ENCODE measurements at places on chromosomes 12 and 14. TPM values are rescaled to one million over a fixed set of nuclear protein-coding genes. Genes with fewer than 3 reads are reported as not detected.

GRCh38 chr14:101004954-101005353 is 101.4 kb upstream of the RTL1 start:
- DNase-seq: no peak

- DNase-seq: no peak
These were observed 478 bp downstream of the RITA1 start for GRCh38 chr12:113186033-113186365.

DNA sequence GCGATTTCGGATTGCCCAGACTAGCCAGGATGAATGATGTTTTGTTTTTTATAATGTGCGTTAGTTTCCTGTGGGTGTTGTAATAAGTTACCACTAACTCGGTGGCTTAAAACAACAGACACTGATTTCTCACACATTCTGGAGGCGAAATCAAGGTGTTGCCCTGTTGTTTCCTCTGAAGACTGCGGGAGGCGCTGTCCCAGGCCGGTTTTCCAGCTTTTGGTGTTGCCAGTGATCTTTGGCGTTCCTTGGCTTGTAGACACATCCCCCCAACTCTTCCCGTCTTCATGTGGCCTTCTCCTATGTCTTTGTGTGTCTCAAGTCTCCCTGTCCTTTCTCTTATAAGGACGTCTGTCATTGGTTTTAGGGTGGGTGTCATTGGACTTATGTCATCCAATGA is 267.7 kb downstream of the AACS start:
- no peak for DNase-seq

Gene ETFRF1
- 50.4 TPM for total RNA-seq

Gene MDM2
- total RNA-seq: 49.5 TPM

DNA sequence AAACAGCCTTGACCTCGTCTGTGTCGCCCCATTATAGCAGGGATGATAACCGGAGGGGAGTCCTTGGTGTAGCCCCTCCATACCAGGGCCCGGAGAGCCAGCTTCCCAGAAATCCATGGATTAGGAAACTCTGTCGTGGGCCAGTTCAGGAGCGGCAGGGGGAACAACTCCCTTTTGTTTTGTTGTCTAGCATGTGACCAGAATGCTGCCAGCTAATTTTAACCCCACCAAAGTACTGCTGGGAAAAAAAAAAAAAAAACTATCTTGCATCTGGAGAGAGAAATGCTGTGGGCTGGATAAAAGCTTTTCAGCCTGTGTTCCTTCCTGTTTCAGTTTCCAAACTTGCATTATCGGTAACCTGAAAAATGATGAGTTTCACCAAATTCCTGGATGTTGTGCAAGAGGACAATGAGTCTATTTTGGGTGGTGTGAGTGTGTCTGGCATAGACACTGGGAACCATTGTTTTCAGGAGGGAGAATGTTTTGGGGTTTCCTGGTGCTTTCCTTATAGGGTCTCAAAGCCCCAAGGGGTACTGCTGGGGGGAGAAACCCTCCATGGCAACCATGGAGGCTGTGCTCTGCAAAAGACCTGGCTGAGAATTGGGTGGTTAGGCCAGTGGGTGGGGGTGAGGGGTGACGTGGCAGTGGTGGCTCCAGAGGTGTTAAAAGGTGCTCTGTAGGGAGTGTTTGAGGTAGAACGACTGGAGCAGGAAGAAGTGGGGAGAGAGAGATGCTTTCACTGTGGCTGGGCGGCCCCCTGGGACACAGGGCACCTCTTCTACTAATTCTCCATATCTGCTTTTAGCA is 14.9 kb upstream of the IRF2BPL start:
- DNase-seq: peak; percentile 80

- DNase-seq: peak; percentile 92
These were observed 13.7 kb downstream of the TRMT61A start for GRCh38 chr14:103542605-103543088.

GRCh38 chr14:23481362-23481970 is 12.0 kb downstream of the NGDN start:
- DNase-seq: no peak

DNA sequence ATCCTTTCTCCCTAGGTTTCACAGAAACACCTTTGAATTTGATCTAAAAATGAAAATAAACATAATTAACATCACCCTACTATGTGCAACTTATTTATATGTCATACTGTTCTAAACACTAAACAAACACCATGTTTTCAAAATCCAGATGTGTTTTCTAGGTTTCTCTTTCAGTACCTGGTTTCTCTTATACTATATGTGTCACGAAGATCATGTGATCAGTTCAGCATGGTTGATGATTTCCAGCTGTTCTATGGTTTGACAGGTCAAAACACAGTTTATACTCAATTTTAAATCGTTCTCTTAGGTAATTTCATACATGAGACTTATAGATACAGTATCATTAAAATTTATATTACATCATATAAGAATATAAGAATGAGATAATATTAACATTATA is 373.1 kb downstream of the SOX5 start:
- no peak for DNase-seq

DNA sequence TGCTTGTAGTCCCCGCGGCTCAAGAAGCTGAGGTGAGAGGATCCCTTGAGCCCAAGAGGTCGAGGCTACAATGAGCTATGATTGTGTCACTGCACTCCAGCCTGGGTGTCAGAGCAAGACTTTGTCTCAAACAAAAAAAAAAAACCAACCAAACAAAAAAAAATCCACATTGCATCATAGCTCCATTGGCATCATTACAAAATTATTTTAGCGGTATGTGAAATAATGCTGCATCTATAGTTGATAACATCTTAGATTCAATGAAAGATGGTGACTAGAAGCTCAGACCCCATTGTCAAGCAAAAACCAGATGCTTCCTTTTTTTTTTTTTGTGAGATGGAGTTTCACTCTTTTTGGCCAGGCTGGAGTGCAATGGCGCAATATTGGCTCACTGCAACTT is 14.8 kb upstream of the PTHLH start:
- DNase-seq: no peak

GRCh38 chr12:72261885-72262284 is 10.3 kb upstream of the TRHDE start:
- DNase-seq: no peak

DNA sequence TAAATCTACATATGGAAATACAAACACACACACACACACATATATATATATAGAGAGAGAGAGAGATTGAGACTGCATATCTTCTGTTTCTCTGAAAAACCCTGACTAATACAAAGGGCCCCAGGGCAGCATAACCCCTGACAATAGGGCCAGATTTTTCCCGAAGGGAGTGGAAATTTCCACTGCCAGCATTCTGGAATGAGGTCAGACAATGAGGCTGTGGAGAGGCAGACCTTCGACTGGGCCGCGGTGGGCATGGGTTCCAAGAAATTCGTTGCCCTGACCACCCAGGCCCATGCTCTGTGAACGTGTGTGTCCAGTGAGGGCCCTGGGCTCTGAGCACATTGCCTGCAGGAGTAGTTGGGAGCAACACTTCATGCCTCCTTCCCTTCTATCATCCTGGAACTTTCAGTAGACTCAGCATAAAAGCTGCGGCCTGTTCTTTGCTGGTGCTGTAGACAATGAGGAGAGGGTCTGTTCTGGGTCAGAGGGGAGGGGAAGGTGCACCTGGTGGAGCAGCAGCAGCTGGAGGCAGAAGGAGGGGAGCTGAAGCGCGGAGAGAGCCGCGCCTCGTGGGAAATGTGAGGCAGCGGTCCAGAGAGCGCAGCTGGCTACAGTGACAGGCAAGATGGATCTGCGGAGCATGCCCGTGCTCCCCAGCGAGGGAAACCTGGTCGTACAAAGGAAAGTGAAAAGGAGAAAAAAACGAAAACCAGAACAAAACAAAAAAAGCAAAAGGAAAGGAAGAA is 25.6 kb upstream of the CCDC60 start:
- peak; percentile 55 for DNase-seq

GRCh38 chr12:119932921-119933320 is 55.8 kb upstream of the CIT start:
- no peak for DNase-seq

Gene PTCSC3
- not detected for total RNA-seq

Gene KLHDC1
- total RNA-seq: 14.5 TPM

Gene MRPS35
- total RNA-seq: 49.5 TPM

DNA sequence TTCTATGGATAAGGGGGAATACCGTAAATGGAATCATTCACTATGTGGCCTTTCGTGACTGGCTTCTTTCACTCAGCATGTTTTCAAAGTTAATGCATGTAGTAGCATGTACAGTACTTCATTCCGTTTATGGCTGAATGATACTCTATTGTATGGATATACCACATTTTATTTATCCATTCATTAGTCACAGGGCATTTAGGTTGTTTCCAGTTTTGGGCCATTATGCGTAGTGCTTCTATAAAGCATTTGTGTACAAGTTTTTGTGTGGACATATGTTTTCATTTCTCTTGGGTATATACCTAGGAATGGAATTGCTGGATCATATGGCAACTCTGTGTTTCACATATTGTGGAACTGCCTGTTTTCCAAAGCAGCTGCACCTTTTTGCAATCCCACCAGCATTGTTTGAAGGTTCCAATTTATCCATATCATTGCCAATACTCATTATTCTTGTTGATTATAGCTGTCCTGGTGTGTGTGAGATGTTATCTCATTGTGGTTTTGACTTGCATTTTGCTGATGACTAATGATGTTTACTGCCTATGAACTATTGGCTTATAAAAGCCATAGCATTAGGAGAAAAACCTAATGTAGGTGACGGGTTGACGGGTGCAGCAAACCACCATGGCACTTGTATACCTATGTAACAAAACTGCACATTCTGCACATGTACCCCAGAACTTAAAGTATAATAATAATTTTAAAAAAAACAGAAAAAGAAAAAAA is 45.5 kb downstream of the ATF7IP start:
- no peak for DNase-seq

DNA sequence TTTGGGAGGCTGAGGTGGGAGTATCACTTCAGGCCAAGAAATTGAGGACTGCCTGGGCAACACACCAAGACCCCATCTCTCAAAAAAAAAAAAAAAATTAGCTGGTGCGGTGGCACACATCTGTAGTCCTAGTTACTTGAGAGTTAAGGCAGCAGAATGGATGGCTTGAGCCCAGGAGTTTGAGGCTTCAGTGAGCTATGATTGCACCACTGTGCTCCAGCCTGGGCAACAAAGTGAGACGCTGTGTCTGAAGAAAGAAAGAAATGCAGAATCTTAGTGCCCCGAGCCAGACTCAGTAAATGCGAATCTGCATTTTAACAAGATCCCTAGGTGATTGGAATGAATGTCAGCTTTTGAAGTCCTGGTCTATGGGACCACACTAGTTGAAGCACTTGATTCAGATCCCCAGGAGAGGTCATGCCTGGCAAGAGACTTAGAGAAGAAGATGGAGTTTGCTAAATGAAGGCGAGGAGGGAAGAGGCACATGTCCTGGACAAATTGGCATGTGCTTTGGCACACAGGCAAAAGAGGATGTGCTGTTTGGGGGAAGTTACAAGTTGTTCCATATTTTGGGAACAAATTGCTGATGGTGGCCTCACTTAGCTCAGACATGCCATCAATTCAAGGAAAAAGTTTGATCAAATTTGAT is 56.6 kb downstream of the DRAM1 start:
- DNase-seq: peak; percentile 75

DNA sequence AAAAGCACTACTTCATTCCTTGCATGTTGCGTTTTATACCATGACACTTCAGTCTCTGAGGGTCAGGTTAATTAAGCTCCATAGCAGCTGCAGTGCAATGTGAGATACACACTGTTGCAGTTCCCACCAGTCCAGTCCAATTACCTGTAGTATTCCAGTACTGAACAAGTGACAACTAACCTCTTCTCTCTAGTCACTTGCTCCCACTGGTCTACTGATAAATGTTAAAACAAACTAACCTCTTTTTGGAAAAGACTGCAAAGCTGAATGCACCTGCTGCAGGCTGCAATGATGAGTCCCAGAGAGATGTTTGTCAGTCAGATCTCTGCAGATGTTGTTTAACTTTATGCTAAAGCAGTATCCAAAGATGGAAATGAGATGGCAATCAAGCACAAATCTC is 7.9 kb downstream of the NOVA1 start:
- DNase-seq: no peak

Gene RERG
- total RNA-seq: 8.7 TPM

- no peak for DNase-seq
These were observed 78.7 kb downstream of the NKX2-1 start for GRCh38 chr14:36441283-36441682.

Gene HOXC6
- 0.42 TPM for total RNA-seq

Gene NOXRED1
- not detected for total RNA-seq

DNA sequence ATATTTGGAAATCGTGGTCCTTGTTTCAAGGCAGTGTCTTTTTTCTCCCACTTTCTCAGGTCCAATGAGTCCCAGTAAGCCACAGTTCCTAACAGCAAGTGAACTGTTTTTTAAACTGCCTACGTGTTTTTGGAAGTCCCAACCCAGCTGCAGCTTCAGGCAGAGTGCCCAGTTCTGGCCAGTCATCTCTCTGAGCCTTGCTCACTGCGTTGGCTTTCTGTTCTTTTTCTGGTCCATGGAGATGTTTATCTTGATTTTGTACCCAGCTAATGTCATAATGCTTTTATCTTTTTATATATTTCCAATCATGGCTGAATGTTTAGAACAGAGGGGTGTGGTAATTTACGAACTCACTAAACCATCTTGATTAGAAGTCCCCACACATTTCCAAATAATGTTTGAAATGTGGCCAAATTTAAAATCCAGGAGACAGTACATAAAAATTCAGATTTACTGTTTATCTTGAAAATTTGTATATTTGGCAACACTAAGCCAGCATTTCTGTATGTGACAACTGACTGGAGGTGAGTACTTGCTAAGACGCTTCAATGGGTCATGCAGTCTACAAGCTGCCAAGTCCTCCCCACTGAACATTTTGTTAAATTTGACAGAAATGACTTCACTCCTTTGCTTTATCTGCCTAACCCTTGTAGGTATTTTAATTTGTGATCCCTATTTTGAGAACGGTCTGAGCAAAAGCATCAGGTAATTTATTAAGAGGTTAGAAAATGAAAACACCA is 46.1 kb upstream of the OTOGL start:
- DNase-seq: peak; percentile 75

DNA sequence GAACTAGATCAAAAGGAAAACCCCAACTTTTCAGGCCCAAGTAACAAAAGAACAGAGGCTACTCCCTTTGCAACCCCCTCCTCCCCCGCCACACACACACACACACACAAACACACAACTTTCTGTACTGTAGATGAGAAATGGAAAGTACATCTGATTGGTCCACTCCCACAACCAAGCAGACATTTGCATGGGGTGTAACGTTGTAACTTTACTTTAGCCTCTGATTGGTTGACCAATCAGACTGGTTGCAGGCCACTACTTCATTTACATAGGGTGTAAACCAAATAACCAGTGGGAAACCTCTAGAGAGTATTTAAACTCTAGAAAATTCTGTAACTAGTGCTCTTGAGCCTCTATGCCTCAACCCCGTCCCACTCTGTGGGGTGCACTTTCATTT is 425.5 kb downstream of the GXYLT1 start:
- no peak for DNase-seq

DNA sequence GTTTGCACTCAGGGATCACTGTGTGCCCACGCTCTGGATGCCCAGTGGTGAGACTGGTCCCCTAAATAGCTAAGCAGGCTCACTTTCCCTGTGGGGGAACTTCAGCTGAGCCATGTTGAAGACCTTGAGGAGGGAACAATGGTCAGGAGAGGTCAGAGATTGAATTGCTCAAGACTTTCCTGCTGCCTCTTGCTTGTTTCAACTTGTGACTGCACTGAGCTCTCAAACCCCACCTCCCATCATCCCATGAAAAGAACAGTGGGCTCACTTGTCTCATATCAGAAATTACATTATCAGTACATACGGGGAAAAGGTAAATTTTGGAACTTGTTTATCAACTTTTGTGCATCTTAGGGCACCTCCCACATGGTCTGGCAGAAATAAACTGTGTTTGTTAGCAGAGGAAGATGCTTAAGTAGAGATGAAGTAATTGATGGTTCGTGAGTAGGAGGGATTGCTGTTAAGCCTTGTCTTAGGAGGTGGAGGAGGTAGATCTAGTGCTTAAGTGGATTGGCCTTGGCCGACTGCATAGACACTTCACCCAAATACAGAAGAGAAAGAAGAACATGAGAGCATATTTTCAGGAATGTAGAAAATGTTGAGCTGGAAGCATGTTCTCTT is 15.0 kb upstream of the SERPINA1 start:
- no peak for DNase-seq

Measured in right cardiac atrium (tissue), 5 donors.